Amygdala (tissue), 56 donors: ENCODE measurements at places on chromosomes 2 and 18.

DNA sequence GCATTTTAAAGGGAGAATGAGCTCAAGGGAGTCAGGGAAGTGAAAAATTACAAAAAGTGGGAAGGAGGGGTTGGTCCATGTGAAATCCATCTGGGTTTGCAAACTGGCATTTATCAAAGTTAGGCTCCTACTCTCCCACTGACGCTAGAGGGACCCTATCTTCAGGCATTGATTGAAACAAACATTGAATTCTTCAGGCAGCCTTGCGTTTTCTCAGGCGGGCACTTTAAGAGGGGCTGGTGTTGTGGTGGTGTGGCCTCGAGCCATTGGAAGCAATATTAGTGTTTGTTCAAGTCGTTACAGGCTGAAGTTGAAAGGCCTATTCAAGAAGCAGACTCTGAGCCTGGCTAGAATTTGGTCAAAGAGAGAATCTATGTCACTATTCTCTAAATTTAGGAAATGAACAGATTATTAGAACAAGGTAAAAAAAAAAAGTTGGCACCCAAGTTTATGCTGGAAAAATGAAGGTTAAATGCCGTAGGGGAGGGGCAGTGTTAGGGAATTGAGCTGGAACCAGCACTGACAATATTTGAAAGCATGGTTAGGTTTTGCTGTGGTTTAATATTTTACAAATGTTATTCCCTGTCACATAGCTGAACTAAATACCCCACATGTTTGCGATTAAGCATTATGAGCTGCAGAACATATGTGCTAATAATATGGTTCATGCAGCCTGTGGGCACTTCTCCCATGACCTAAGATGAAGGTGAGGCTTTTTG, 36.8 kb downstream of the STON1 start:
- DNase-seq: peak; percentile 7

GRCh38 chr2:236646871-236647270, 77.2 kb downstream of the ACKR3 start:
- DNase-seq: no peak

GRCh38 chr2:46552079-46552478, 72.7 kb downstream of the TMEM247 start:
- DNase-seq: no peak

DNA sequence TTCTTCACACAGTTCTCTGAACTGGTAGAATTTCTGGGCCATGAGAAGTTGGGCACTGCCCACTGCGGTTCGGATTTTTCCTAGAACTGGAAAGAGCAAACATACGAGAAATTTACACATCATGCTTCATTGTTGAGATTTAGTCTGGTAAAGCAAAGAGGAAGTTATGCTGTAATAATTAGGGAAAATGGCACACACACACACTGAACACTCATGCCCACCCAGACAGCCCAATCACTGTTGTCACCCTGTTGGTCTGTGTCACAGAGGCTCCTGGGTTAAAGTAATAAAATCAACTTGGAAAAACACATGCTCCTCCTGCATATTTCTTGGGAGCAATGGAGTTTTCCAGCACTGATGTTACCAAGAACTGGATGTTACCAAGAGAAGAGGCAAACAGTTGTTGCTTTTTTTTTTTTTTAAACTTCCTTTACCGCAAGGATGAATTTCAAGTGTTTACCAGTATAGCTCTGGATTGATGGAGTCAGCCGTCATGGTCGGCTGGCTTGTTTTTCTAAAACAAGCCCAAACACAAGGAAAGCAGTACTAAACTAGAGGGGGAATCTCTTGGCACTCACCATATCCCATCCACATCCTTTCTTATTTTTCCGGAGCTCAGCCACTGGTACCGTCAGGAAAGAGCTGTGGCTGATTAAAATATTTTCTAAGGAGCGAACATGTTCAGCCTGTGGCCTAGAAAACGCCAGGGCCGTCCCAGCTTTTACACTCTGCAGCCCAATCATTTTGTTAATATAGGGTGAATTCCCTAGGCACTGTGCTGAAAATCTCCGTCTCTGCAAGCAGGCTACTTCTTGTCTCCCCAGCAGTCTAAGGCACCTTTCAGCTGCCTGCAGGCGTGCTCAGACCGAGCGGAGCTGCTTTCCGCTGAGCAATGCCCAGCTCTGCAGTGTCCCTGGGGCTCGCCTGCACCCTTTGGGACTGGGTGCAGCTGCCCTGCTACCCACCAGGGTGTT, 58.9 kb downstream of the TGIF1 start:
- no peak for DNase-seq

GRCh38 chr2:22153931-22154613, 1030.3 kb downstream of the TDRD15 start:
- DNase-seq: no peak
